ENCODE measurements at places on chromosomes 7 and 10. TPM values are rescaled to one million over a fixed set of nuclear protein-coding genes. Genes with fewer than 3 reads are reported as not detected.

DNA sequence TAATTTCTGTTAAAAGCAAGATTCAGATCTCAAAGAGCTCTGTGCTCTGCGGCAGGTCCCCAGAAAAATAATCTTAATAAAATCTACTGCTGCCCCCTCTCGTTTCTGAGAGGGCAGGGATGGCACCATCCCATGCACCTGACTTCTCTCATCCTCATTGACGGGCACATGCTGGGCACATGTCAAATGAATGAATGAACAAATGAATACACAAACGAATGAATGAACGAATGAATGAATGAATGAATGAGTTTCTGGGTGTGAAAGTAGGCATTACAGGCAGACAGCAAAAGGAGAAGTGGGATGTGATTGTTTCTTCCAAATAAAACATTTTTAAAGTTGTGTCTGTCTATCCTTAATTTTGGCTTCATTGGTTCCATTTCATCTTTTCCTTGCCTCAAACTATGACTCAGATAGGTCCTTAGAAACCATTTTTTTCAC is 398.1 kb upstream of the PRKCQ start:
- no peaks in the 10 kb centered on the region for H3K27me3 ChIP-seq
- no peak overlapping the region for H3K4me3 ChIP-seq
- no peak for DNase-seq
- H3K27ac ChIP-seq, result no peak overlapping the region

The CCDC172 gene
- total RNA-seq, result not detected

The CYP3A4 gene
- total RNA-seq, result not detected

GRCh38 chr7:102024005-102024768 is 206.8 kb downstream of the CUX1 start:
- no peaks in the 10 kb centered on the region for H3K4me1 ChIP-seq
- no peaks in the 10 kb centered on the region for H3K27me3 ChIP-seq

- no peaks in the 10 kb centered on the region for H3K36me3 ChIP-seq
- DNase-seq, result no peak
- no peak overlapping the region for H3K4me3 ChIP-seq
- peak overlapping the region; percentile 31 for H3K27ac ChIP-seq
- H3K27me3 ChIP-seq, result no peaks in the 10 kb centered on the region
Observed at GRCh38 chr10:85149766-85150165, 821.4 kb downstream of the CCSER2 start.

GRCh38 chr10:131179361-131179760 is 132.2 kb downstream of the TCERG1L start:
- no peak overlapping the region for H3K27ac ChIP-seq
- no peaks in the 10 kb centered on the region for H3K4me1 ChIP-seq
- DNase-seq, result no peak
- H3K27me3 ChIP-seq, result peaks cover 7% of the 10 kb centered on the region
- no peaks in the 10 kb centered on the region for H3K36me3 ChIP-seq

The FEZF1 gene
- not detected for total RNA-seq

The MDH2 gene
- 107 TPM for total RNA-seq
